ENCODE measurements at places on chromosomes 6 and 20.

- DNase-seq, result peak; percentile 64
Measured at GRCh38 chr6:29016559-29017427, 11.7 kb upstream of the ZNF311 start.

DNA sequence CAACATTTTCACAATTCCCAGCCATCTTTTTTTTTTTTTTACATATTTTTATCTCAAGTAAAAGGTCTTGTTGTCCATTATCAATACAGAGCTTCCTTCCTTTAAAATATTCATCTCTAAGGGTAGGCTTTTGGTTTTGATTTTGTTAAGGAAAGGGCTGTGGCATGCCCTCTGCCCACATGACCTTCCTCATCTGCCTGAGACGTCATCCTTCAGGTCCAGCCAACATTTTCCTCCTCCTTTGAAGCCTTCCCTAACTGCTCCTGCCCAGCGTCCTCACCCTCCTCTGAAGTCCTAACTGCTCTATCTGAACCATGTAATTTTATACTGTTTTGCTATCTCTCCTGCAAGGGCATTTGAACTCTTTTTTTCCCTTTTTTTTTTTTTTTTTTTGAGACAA, 73.9 kb upstream of the TGM3 start:
- no peak for DNase-seq

DNA sequence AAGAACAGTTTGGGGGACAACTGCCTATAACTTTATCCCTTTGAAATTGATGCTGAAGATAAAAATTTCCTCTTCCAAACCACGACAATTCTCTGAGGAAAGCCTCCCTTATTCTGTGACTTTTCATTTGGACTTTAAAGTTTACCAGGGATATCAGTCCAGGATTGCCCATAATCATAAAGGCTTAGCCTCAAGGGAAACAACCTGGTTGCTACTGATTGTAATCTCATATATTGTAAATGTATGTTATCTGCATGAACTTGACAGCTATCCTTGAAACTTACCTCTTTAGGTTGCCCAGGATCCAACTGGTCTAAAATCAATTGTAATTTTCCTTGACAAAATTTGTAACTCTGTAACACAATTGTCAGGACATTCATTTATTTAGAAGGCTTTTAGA, 23.8 kb downstream of the TBC1D32 start:
- no peak for DNase-seq

DNA sequence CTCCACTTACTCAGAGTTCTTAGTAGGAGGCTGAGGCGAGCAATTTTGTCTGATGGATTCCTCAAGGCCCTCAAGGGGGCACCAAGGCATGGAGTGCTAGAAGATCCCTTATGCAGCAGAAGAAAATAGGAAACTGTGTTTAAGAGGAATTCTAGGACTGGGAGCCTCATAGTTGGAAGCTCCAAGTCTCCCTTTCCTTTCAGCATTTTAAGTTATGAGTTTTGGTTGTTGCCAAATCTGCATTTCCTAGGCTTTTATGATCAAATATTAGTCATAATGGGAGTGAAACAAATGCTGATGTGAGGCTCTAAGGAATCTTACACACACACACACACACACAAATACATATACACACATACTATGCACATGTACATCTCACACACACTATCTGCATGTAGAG, 714.0 kb downstream of the UTRN start:
- no peak for DNase-seq

DNA sequence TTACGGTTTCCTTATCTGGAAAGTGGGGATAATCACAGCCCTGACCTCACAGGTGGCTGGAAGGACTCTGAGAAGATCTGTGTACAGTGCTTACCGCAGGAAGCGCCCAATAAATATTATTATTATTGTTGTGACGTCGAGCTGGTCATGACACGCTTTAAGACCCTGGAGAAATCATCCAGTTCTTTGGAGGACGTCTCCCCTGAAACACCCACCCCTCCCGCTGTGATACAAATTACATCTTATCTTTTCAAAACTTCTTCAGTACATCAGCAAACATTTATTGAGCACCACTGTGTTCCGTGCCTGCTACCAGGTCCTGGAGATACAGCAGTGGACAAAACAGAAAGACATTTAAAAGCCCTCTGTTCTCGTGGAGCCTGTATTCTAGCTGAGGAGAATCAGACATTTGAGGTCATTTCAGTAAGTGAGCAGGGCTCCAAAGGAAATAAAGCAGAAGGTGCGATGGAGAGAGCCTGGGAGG, 118.7 kb downstream of the CEBPB start:
- DNase-seq, result no peak

DNA sequence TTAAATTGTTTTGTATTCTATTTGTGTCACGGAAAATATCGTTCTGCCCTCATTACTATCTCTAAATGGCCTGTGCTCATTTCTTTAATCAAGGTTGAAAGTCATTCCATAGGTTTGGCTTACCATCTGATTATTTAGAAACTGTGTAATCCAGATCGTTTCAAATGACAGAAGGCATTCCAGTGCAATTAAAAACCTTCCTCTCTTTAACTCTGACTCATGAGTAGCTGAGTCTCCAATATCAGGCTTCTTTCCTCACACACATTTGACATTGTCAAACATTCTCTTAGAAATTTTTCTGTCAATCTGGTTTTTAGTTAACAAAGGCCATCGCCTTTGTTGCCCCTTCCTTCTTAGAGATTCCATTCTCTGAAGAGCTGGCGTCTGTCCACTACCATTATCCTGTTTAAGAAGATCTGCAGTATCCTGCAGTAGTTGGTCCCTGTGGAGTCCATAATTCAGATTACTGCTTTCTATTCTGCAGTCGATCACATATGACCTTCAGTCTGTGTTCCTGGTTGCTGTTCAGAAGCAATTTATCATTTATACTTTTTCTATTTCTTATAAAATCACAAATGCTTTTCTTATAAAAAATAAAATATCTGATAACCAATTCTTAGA, 3.9 kb upstream of the TRDN start:
- no peak for DNase-seq

DNA sequence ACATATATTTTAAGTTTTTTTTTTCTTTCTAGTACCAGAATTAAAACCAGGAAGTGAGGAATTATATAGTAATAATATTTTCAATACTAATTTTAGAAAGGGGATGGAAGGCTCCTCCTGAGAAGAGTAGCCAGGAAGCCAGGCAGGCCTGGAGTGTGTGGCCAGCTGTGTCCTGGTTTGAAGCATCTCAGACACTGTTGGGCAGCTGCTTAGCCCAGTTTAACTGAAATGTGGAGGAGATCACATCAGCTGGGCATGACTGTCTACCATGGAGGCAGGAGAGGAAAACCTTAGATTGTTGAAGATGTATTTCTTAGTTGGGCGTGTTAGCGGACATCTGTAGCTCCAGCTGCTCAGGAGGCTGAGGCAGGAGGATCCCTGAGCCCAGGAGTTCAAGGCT, 142.2 kb downstream of the ARID1B start:
- DNase-seq, result no peak

- DNase-seq, result no peak
Measured at GRCh38 chr20:40986774-40987173, 41.8 kb upstream of the TOP1 start.

- DNase-seq, result no peak
Measured at GRCh38 chr6:135710042-135710441, 141.5 kb upstream of the PDE7B start.

GRCh38 chr6:14640631-14641030, 523.1 kb downstream of the CD83 start:
- DNase-seq, result no peak

GRCh38 chr6:24915641-24916040, 20.1 kb downstream of the RIPOR2 start:
- DNase-seq, result no peak

GRCh38 chr20:38121741-38122140, 43.3 kb downstream of the TGM2 start:
- DNase-seq, result no peak

DNA sequence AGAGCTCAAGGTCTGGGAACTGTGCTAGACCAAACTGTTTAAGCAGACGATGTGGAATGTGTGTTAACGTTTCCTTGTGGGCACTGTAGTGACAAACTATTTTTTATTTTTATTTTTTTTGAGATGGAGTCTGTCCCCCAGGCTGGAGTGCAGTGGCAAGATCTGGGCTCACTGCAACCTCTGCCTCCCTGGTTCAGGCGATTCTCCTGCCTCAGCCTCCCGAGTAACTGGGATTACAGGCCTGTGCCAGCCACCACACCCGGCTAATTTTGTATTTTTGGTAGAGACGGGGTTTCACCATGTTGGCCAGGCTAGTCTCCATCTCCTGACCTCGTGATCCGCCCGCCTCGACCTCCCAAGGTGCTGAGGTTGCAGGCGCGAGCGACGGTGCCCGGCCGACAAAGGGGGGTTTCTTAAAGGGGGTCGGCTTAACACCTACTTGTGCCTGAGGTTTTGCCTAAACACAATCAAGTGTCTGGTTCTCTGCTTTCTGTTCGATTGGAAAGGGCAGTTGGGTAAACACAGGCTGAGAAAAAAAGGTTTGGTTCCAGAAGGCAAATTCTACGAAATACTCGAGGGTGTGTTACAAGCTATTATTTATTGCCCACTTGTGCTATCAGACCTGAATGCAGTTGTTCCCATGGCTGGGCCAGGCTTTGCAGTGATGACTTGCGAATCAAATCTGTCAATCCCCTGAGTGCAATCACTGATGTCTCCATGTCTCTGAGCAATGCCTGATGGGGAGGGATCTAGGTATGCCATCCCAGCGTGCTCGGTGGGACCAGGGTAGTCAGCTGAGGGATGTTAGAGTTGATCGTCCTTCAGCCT, 1.3 kb downstream of the NOP56 start:
- no peak for DNase-seq

DNA sequence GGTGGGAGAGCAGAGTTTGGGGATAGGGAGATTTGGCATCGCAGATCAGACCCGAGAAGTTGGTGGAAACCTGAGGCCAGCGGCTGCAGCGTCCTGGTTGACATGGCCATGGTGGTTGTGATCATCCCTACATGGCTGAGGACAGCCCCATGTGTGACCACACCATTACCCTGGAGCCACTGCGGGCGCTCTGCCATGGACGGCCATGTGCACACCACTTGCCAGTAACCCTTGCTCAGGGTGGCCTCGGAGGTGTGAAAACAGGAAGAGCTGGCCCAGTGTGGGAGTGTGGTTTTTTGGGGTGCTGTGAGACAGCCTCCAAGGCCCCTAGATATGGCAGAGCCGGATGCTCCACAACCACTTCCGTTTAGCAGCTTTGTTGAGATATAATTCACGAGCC, 64.4 kb downstream of the TMEM242 start:
- DNase-seq, result no peak

- DNase-seq, result peak; percentile 60
Measured at GRCh38 chr6:139161169-139161568, 26.3 kb downstream of the HECA start.

DNA sequence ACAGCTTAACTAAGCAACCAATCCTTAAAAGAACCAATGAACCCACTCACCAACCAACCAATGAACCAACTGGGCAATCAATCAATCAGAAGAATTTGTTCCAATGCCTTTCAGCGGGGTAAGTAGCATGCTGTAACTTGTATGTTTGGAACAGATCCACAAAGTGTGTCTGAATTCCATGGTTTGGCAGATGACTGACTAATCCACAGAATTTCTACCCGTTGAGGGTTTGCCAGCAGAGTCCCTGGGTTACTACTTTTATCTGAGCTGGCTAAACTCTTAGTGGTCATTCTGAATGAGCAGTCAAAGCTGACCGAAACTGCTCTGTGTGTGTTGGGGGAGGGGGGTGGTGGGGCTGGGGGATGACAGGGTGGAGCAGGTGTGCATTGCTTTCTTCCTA, 125.0 kb upstream of the JAG1 start:
- DNase-seq, result no peak
